Osteocyte (in vitro differentiated cells): ENCODE measurements at places on chromosomes 7 and 10. TPM values are rescaled to one million over a fixed set of nuclear protein-coding genes. Genes with fewer than 3 reads are reported as not detected.
A peak's percentile ranks its signal among the peaks of the same experiment; 100 is the strongest.

The LIPJ gene
- not detected in 2 replicates for total RNA-seq

GRCh38 chr10:109957092-109957797 is 33.9 kb upstream of the XPNPEP1 start:
- DNase-seq, result no peak

DNA sequence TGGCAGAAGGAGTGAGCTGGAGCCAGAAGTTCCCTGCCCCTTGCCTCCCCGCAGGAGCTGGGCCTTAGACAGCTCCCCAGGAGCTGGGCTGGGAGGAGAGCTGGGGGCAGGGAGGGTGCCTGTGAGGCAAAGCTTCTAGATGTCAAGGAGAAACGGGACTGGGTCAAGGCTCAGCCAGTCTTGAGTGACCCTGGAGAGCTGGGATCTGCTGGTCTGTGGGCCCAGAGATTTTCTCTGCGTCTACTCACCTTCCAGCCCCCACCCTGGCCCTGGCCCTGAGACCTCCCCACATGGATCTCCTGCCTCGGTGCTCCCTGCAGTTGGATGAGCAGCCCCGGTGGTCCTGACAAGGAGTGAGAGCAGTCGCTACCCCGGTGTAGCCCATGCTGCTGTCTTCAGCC is 20.3 kb upstream of the SHH start:
- no peak for DNase-seq

- no peak for DNase-seq
Measured at GRCh38 chr10:87546971-87547413, 42.3 kb downstream of the MINPP1 start.

DNA sequence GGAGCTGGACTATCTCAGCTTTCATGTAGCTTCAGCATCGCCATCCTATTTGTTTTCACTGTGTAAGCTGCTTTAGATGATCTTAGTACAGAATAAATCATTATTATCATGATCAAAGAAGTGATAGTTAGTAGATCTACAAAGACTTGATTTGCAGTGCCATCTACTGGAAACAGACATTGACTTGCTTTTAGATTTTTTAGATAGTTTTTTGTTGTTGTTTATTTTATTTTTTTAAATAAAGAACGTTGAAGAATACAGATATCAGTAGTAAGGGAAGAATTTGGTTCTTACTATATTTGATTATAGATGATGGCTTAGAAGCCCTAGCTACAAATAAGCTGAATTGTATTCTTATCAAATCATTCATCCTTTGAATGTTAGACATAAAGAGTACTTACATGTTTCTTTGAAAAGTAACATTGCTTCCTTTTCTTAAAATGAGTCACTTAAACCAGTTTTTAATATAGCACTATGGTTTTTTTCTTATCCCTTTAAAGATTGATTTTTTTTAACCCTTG is 6.3 kb upstream of the SFMBT2 start:
- no peak for DNase-seq

- DNase-seq, result peak; percentile 85
Measured at GRCh38 chr7:55363386-55364170, 1.6 kb upstream of the LANCL2 start.

DNA sequence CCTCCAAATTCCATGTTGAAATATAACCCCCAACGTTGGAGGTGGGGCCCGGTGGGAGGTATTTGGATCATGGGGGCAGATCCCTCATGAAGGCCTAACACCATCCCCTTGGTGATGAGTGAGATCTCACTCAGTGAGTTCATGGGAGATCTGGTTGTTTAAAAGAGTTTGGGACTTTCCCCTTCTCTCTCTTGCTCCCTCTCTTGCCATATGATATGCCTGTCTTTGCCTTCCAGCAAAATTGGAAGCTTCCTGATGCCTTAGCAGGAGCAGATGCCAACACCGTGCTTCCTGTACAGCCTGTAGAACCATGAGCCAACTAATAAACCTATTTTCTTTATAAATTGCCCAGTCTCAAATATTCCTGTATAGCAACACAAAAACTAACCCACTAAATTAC is 55.7 kb upstream of the CDK1 start:
- DNase-seq, result no peak

GRCh38 chr10:1050145-1050544 is 1.2 kb upstream of the IDI1 start:
- DNase-seq, result no peak

GRCh38 chr7:27141137-27141922 is 2.2 kb downstream of the HOXA5 start:
- no peak for DNase-seq
